ENCODE measurements at places on chromosomes 1 and 21.

GRCh38 chr1:189205863-189206262 lies 1271.8 kb downstream of the BRINP3 start:
- DNase-seq = no peak

DNA sequence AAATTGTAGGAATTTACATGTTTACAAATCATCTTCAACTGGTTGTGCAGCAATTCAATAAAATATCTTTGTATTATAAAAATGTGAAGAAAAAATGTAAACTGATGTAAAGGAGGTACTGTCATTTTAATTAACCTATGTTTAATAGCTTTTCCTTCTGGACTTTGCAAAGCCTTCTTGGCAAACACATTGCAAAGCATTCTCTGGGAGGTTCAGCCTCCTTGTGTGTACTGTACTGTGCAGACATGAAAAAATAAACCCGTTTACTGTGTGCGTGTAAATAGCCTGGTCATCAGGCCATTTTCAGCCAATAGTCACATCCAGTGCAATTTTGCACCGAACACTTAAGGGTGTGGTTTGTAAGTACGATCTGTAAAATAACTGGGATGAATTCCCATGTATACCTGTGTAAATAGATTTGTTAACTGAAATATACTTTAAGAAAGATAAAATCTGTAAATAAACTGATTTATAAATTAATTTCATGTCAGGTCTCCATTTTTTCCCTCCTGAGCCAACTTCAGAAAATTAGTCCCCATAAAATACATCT lies 40.2 kb upstream of the QSOX1 start:
- no peak for DNase-seq

- DNase-seq = no peak
Measured at GRCh38 chr21:31520561-31521098, 138.9 kb upstream of the SOD1 start.

GRCh38 chr21:28138272-28138671 lies 854.4 kb downstream of the LTN1 start:
- DNase-seq = no peak

DNA sequence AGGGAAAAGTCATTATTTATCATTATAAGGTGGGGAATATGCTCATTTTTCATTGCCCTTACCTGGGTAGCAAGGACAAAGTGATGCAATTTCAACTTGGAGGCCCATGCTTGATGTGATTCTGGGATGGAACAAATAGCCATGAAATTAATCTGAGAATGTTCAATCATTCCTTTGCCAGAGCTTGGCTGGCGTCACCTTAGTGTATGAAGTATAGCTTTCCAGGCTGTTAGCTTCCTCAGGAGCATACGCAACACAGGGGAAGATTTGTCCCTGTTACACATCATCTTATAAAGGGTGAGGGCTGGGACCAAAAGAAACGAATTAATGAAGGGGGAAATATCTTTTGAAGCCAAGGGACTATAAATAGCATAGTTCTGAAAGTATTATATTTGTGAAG lies 91.4 kb upstream of the DEPDC1 start:
- no peak for DNase-seq

- DNase-seq = no peak
Measured at GRCh38 chr1:55951291-55951690, 628.1 kb downstream of the PLPP3 start.

DNA sequence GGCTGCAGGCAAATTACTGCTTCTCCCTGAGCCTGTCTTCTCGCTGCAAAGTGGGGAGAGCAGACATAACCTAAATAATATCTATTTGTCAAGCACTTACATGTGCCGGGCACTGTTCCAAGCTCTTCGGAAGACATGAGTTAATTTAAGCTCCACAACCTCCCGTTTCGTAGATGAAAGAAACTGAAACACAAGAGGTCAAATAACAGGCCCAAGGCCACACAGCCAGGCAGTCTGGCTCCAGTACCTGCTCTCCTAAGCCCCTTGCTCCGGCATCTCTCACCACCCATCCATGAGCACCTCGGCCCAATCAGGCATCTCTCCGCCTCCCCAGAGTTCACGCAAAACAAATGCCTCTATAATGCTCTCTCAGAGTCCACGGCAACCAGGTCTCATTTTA lies 65.4 kb downstream of the TAS1R2 start:
- DNase-seq = no peak

DNA sequence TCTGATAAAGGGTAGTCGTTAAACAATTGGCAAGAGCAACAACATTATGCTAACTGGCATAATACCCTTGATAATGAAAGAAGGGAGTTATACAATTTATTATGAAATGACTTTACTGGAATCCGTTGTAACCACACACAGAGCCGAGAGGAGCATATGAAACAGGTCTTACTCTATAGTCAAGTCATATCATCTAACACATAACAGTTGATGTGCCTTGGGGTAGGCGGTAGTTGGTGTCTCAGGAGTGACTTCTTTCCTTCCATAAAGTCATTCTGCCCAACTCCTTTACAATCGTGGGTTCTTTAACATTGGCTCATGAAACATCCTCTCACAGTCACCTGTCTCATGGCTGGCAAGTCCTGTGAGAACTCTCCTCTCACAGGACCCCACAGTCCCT lies 225.2 kb downstream of the LTN1 start:
- DNase-seq = no peak

GRCh38 chr21:14942801-14943490 lies 121.9 kb downstream of the NRIP1 start:
- DNase-seq = peak; percentile 10

DNA sequence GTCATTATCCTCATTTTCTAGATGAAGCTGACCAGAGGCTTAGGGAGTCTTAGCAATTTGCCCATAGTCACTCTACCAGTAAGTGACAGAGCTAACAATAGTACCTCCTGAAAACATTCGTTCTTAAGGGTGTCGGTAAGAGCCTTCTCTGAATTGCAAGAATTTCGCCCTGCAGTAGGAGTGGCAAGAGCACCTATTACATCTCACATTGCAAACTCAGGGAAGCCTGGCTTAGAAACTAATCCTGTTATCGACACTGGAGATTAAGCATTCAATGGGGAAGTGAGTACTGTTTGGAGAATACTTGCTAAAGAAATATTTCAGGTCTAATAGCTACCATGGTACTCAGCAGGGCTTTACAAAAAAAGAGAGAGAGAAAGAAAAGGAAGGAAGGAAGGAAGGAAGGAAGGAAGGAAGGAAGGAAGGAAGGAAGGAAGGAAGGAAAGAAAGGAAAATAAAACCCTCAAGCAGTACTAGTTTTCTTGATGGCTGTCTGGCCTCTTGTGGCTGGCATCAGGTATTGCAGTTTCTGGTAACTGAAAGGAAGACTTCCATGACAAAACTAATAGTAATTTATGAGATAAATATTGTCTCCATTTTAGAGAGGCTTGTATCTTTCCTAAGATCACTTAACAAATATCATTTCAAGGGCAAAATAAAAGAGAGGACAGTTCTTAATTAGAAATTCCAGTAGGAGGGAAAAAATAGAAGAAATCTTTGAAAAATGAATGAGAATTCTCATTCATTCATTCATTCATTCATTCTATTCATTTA lies 10.4 kb downstream of the C1orf226 start:
- DNase-seq = peak; percentile 66

DNA sequence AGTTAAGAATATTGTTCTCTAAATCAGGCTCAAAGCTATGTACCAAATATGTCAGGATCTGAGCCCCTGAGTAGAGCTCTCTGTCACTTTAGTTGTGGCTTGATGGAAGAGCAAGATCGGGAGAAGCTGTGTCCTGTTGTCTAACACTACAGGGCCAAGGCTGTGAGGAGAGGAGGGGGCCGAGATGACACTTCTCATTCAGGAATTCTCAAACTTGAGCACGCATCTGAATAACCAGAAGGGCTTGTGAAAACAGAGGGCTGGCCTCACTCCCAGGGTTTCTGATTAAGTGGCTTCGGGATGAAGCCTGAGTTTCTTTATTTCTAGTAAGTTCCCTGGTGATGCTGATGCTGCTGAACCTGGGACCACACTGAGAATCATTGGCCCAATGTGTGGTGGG lies 209.2 kb upstream of the DAB1 start:
- DNase-seq = no peak

GRCh38 chr1:208438112-208438699 lies 194.0 kb upstream of the PLXNA2 start:
- no peak for DNase-seq

GRCh38 chr1:58318157-58319005 lies 228.1 kb downstream of the OMA1 start:
- DNase-seq = no peak

- DNase-seq = peak; percentile 61
Measured at GRCh38 chr1:20100632-20101355, 18.5 kb downstream of the PLA2G2D start.

GRCh38 chr1:185824106-185824505 lies 89.9 kb downstream of the HMCN1 start:
- no peak for DNase-seq

- no peak for DNase-seq
Measured at GRCh38 chr1:25703041-25703440, 86.5 kb downstream of the MAN1C1 start.

GRCh38 chr1:33332881-33333280 lies 12.0 kb upstream of the A3GALT2 start:
- no peak for DNase-seq

GRCh38 chr1:165629848-165630628 lies 996 bp upstream of the MGST3 start:
- DNase-seq = no peak

DNA sequence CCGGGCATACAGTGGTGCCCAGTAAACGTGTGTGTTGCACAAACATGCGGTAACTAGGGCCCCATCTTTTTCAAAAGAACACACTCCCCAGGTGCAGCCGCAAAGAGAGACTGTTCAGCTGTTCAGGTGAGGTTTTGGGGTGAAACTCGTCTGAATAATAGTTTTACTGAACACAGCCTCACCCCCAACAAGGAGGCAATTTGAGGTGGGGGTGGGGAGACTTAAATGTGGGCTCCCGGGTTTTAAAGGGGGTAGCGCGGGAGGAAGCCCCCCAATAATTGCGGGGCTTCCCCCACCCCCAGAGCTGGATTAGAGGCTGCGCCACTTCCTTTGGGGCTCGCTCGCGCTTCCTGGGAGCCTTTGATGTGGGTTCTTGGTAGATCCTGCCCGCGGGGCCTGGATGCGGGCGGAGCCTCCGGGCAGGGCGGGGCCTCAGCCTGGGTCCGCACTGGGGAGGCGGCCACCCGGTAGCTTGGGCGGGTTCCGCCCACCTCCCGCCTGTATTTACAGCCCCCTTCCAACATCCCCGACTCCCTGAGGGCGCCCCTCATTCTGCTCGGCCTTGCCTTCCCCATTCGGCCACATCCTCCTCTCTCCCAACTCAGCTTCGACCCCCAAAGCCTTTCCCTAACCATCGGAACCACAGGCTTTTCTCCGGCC lies 6.4 kb upstream of the EPHA2 start:
- no peak for DNase-seq

- peak; percentile 29 for DNase-seq
Measured at GRCh38 chr1:97943354-97943753, 22.5 kb upstream of the DPYD start.

DNA sequence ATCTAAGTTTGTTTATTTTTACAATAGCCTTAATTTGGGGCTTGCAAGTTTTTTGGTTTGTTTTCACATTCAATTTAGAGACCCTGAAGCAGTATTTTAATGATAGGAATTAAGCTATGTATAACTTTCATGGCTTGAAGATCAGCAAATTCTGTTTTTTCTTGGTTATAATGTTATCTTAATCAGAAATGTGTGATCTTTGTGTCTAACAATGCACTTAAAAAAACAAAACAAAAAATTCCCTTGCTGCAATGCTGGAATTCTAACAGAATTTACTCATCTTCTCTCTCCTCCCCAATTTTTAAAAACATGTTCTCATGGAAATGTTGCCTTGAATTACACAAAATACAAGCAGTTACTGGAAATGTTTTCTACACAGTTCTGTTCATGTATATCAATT lies 113.1 kb downstream of the OLFML2B start:
- DNase-seq = no peak

DNA sequence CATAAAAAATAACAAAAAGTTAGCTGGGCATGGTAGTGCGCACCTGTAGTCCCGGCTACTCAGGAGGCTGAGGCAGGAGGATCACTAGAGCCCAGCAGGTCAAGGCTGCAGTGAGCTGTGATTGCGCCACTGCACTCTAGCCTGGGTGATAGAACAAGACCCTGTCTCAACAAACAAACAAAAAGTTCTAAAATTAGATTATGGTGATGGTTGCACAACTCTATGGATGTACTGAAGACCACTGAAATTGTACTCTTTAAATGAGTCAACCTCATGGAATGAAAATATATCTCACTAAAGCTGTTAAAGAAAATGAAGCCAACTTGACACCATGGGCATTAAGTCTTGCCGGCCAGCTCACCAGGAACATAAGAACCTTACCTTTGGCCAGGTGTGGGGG lies 9.1 kb downstream of the MRAP start:
- DNase-seq = no peak

DNA sequence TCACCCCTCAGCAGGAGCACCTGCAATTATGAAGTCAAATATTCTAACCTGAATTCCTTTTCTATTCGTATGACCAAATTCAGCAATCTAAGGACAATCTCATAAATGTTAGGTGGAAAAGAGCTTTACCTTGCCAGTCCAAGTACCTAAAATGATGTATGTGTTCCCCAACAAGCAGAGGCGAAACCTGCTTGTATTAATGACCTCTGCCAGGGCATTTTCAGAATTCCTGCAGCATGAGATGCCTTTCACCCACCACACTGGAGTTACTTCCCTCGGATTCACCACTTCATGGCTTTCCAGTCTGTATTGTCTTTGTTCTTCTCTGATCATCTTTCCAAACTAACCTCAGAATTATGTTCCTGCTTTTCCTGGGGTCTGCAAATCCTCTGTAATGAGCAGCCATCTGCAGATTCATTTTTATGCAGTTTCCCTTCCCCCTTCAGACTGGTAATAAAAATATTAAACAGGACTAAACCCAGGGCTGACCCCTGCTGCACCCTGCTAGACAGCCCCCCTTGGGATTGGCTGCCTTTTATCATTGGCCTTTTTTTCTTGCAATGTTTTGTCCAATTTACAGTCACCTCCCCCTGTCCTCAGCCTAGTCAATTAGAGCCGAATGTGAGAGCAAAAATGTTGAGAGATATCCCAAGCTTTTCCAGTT lies 26.6 kb upstream of the CASQ2 start:
- no peak for DNase-seq

- DNase-seq = no peak
Measured at GRCh38 chr1:118661769-118662320, 326.3 kb downstream of the TBX15 start.

DNA sequence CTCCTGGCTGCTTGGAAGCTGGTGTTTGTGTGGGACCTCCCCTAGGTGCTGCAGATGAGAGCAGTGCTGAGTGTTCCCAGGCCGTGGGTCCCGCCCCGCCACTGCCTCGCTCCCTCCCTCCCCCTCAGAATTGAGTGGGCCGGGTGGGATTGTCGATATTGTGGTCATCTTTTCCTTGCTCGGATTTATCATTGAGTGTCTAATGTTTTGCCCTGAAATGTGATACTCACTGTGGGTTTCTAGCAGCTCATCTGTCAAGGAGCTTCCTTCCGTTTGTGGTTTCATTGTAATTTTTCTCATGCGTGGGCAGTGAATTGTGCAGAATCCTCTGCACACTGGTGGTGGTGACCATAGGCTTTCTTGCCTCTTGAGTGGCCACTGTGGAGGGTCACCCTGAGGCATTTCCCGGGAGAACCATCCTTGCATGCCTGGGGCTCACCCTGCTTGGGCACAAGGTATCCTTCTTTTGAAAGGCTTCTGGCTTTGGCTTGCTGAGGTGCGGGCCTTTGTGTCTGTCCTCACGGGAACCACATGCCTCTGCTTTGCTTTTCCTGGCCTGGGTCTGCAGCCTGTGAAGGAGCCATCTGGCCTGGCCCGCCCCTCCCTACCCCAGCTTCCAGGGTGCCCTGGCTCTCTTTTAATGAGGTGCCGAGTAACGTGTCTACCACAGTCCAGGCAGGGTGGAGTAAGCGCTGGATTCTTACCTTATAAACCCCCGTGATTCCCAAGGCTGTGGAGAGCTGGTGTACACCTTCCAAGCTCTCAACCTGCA lies 25.6 kb downstream of the SLX9 start:
- no peak for DNase-seq
